Hepatic stellate cell (primary cell): ENCODE measurements at places on chromosomes 6 and 20.
A peak's percentile ranks its signal among the peaks of the same experiment; 100 is the strongest.

DNA sequence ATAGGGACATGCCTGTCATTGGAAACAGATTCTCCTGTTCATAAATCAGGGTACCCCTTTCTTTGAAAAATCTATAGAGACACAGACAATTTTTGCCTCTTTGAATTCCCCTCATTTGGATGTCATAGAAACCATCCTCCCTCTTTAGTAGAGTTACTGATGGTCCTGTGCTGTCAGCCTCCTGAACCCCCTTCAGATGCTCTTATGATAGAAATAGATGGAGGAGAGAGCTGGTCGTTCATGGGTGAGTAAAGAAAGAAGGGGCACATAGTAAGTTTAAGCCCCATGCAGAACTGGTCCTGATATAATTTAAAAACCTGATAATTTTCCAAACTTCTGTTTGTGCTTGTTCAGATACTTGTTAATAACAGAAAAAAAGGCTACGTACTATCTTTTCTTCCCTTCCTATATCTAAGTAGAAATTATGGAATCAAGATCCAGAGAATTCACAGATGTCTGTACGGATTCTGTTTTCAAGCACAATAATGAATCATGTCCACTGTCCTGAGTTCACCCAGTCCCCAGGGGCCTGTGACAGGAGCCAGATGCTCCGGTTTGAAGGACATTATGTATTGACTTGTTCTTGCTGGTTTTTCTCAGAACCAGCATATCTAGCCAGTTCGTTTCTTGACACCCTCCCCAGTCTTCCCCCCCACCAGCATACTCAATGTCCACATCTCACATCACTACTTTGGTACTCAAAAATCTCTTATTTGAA lies 78.1 kb downstream of the NCOA7 start:
- peak; percentile 31 for DNase-seq

- peak; percentile 8 for DNase-seq
Observed at GRCh38 chr6:130282234-130282995, 59.7 kb upstream of the SAMD3 start.

GRCh38 chr20:61477451-61477861 lies 225.4 kb downstream of the CDH4 start:
- DNase-seq = no peak

DNA sequence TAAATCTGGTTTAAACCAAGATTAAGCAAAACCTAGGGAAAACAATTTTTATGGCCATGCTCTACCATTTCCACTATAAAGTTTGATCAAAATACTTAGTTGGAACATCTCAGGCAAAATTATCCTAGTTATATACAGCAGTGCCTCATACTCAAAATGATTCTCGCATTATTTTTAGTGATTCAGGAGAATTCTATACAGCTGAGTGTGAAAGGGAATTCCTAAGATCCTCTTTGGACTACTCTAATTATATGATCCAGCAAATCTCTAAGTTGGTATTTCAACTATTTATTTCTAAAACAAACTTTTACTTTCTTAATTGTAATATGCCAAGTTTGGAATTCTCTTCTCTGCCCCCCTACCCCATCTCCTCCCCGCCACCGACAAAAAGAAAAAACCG lies 8.6 kb downstream of the DTNBP1 start:
- DNase-seq = no peak

GRCh38 chr20:34022151-34022838 lies 28.6 kb downstream of the RALY start:
- DNase-seq = peak; percentile 40

DNA sequence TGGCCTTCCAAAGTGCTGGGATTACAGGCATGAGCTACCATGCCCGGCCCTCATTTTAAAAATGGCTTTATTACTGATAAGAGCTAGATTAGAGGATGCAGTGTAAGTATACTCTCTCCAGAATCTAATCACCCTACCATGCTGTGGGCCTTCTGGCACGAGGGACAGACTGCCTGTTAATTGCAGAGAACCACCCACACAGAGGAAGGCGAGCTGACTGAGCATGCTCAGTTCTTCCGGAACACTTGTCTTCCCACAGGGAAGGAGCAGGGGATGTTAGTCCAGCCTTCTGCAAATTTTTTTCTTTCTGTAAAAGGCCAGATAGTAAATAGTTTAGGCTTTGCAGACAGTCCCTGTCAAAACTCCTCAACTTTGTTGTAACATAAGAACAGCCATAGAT lies 48.9 kb downstream of the ALDH5A1 start:
- DNase-seq = no peak

GRCh38 chr6:87396595-87397392 lies 11.0 kb upstream of the CFAP206 start:
- no peak for DNase-seq
